Stimulated activated CD8-positive, alpha-beta memory T cell treated with anti-CD3 and anti-CD28 coated beads, Interleukin-4, amount 100 ng/mL, for 4 hours (primary cell): ENCODE measurements at places on chromosomes 4 and X.

- no peak for DNase-seq
Observed at GRCh38 chr4:115537387-115537786, 424.0 kb upstream of the NDST4 start.

- no peak for DNase-seq
Observed at GRCh38 chr4:118224243-118224829, 128.5 kb downstream of the PRSS12 start.

DNA sequence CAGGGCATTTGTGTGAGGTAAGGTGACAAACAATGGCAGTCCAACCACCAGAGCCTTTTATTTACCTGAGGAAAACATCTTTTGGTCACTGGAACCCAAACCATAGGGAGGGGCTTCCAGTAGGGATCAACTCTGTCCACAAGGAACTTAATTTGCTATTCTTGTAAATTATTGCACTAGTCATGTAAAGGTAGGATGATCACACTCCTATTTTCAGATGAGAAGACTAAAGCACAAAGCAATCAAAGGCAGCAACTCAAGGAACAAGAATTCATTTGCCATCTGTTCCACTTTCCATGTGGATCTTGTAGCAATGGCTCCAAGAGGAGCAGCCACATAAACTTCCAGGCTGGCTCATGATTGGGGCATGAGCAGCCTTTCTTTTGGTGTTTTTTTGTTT is 35.3 kb downstream of the CD99L2 start:
- no peak for DNase-seq

DNA sequence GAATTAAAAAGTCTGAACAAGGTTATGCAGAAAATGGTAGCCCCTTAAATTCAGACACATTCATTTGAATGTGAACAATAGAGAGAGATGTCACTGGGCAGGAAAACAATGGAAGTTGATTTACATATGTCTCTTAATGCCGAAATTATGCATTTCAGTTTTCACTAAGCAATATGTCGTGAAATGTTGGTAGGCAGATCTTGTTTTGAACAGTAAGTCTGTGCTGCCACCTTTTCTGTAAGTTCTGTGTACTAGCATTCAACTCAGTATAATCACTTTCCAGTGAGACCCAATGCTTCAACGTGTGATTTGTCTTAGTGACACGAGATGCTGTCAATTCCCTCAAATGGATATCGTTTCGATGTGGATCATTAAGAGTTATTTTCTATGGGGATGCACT is 222.7 kb upstream of the VCX3A start:
- DNase-seq = no peak

- no peak for DNase-seq
Observed at GRCh38 chr4:20881658-20882057, 181.4 kb downstream of the PACRGL start.

DNA sequence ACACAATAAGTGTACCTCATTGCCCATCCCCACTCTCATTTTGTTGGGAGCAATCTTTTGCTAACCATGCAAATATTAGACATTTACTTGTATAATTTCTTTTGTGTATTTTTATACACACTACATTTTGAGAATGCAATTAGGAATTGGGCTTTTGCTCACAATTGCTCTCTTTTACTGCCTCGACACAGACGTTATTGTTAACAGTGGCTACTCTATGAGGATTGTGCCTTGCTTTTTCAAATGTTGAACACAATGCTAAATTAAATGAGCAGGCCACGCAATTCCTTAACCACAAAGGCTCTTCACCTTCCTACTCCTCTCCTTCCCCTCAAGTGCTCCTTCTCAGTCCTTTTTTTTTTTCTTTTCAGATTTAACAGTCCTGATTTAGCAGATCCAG is 42.8 kb upstream of the HPF1 start:
- DNase-seq = no peak

GRCh38 chr4:46329118-46329976 is 60.6 kb downstream of the GABRA2 start:
- no peak for DNase-seq
